Activated CD4-positive, alpha-beta memory T cell treated with anti-CD3 and anti-CD28 coated beads for 36 hours (primary cell): ENCODE measurements at places on chromosomes 7 and 10.

GRCh38 chr7:46852795-46853194, 729.1 kb downstream of the TNS3 start:
- no peak for DNase-seq

DNA sequence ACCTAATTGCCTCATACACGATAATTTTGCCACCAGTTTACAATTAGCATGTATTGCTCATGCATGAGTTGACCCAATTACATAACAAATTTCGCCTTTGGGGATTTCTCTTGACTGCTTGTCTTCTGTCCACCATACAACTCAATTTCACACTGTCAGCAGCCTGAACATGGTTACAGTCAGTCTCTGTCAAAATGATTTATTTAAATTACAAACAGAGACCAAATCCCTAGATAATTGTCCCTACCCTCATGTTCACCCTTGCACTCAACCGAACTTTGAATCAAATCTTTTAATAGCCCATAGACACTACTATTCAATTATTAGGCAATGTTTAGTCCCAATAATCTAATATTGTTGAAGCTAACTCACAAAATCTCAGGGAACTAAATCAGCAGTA, 59.7 kb upstream of the NEBL start:
- DNase-seq: no peak

DNA sequence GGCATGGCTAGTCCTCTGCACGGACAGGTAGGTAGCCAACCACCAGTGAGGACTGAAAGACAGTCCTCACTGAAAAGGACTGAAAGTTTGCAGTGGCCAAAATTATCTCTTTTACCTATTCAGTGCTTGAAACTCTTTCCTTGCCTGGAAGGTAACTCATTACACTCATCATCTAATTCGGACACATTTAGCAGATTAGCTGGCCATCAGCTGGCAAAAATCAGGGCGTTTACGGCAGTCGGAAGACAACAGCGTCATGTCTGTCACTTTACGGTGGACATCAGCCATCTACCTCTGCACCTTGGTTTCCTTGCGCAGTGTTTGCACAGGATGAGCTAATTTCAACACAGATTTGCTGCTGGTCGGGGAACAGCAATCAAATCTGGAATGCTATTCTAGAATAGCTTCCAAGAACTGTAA, 740 bp downstream of the ANXA7 start:
- DNase-seq: peak; percentile 62

GRCh38 chr7:138970446-138970845, 10.7 kb downstream of the KIAA1549 start:
- no peak for DNase-seq

- no peak for DNase-seq
These were observed 2.8 kb downstream of the PILRA start for GRCh38 chr7:100376066-100376465.

DNA sequence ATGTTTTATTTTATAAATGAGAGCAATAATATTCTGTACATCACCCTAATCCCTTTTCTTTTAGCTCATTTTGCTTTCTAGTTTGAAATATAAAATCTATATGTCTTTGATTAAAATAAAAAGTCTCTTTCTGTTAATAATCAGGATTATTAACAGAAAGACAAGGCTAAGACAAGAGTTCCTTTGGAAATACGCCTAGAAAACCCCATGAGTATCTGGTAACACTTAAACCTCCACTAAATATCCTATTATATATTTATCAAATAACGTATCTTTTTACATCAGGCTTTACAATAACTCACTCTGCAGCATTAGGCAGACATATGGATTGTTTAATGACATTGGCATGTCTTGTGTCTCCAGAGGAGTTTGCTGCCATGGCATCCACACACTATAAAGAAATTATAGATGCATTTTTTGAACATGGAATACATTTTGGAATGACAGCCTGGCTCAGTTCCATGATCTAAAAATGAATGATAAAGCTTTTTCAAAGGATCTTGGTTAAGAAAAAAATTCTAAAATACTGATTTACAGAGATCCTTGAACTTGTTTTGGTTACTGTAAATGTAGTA, 98.7 kb downstream of the TMEM26 start:
- no peak for DNase-seq

DNA sequence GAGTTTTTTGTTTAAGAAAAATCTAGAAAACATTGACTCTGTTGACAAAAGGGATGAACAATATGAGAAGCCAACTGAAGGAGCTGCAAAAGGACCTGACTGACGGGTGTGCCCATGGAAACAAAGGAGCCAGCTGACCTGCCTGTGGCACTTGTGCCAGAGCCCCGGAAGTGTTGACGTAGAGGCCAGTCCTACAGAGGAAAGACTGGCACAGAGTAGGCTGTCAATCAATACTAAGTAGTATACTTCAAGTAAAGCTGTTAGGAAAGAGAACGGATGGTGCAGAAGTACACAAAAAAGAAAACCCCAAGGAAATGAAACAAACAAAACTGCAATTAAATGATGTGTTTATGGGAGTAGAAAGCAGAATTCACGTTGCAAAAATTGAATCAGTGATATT, 19.0 kb upstream of the ABI1 start:
- no peak for DNase-seq

GRCh38 chr7:35670856-35671569, 23.9 kb downstream of the HERPUD2 start:
- no peak for DNase-seq

DNA sequence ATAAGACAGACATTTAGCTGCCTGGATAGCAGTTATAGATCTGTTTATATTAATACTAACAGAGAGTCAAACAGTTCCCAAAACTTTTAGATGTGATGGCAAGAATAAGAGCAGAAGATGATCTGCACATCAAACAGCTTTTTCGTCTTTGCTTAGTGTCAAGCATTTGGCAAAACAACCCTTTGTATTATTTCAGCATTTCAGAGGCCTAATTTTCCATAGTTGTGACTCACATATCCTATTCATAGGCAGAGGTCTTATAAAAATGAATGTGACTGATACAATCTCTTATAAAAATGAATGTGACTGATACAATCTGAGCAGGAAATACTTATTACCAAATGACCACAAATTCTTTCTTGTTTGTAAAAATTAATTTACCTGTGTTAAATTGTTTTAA, 71.2 kb downstream of the LRRTM3 start:
- DNase-seq: no peak

- DNase-seq: no peak
These were observed 68.0 kb downstream of the VOPP1 start for GRCh38 chr7:55504093-55504859.

- DNase-seq: no peak
These were observed 5.8 kb downstream of the KLF6 start for GRCh38 chr10:3779158-3779741.

- DNase-seq: no peak
These were observed 8.1 kb downstream of the SGMS1 start for GRCh38 chr10:50615658-50616057.

GRCh38 chr10:47026301-47027107, 115.3 kb downstream of the PTPN20 start:
- peak; percentile 6 for DNase-seq

GRCh38 chr7:150992833-150993302, 2.1 kb downstream of the NOS3 start:
- peak; percentile 29 for DNase-seq

DNA sequence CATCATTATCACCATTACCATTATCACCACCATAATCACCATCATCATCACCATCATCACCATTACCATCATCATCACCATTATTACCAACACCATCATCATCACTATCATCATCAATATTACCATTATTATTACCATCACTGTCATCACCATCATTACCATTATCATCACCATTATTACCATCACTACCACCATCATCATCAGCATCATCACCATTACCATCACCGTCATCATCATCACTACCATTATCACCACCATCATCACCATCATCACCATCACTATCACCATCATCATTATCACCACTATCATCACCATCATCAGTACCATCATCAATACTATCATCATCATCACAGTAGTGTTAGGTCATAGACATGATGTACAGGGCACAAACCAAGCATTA, 81.4 kb downstream of the VSTM4 start:
- DNase-seq: no peak

DNA sequence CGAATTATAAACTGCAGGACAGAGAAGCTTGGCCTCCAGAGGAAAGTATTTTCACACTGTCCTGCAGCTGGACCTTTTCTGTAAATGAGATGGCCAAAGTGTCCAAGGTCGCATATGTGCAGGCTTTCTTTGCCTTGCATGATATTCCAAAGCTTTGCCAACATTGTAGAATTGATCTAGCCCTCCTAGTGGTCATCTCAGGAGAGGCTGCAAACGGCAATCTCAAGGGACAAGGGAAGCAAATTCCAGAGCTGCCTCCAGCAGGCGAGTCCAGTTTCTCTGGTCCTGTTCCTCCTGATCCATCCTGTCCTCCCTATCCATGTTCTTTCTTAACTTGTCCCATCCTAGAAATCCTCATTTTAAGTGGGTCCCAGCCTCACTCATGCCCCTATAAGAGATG, 373.4 kb upstream of the PCDH15 start:
- no peak for DNase-seq

DNA sequence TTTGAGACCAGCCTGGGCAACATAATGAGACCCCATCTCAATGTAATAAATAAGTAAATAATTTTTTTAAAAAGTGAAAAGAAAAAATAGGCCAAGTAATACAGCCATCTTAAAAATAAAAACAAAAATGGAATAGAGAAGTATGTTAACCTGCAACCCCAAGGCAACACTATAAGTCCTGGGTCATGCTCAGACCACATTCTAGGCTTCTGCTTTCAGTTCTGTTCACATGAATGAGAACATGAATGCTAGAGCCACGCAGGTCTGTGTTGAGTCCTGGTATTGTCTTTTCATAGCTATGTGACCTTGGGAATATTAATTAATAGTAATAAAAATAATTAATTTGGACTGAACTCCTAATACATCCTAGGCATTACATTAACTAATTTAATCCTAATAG, 284.0 kb downstream of the AUTS2 start:
- DNase-seq: no peak

GRCh38 chr10:1504940-1505339, 232.4 kb downstream of the ADARB2 start:
- no peak for DNase-seq

- no peak for DNase-seq
These were observed 39.3 kb downstream of the SEPTIN7 start for GRCh38 chr7:35839860-35840854.

GRCh38 chr10:102285133-102285532, 39.8 kb downstream of the GBF1 start:
- DNase-seq: no peak

- DNase-seq: no peak
These were observed 697 bp upstream of the SNX13 start for GRCh38 chr7:17940951-17941431.

GRCh38 chr7:95303013-95303905, 21.1 kb downstream of the PON1 start:
- DNase-seq: no peak

DNA sequence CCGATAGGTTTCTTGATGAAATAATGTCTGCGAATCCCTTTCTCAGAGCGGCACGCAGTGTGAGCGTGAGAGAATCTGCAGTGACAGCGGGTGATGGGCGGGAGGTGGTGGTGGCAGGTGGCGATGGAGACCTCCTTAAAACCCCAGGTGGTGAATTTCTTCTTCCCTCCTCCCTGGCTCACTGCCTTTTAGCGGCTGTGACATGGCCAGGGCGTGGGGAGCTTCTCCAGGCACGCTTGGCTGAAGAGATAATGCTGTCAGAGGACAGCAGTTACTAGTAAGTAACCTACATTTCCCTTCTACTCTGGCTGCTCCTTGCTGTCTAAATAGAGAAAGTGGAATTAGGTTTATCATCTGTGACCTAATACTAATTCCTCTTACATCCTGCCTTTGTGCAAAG, 141.4 kb upstream of the INSYN2A start:
- DNase-seq: no peak

DNA sequence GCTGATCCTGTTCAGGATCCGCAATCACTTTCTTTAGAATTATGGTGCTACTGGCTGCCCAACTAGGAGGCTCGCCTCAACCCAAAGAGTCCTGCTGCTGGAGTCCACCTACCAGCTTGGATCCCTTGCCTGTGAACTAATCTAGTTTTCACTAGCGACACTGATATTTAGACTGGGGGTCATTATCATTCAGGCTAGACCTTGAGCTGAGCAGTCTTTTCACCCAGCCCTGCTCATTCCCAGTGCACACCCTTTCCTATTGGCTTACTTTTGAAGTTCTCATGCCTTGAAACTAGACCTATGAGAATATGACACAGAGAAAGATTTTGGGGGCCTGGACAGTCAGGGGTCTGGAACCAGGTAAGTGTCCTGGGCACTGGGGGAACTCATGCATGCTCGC, 107.9 kb downstream of the TMEM178B start:
- DNase-seq: no peak

DNA sequence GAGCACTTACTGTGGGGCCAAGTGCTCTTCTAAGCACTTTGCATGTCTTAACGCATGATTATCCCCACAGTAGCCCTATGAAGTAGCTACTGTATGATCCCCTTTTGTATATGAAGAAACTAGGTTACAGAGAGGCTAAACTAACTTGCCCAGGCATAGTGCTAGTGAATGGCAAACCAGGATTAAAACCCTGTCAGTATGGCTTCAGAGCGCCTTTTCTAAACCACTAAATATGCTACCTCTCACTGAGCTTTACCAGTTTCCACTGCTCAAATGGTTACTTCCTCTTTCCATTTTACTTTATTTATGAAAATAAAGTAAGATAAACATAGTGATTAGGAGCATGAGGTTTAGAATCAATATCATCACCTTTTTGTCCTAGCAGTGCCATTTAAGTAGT, 73.6 kb downstream of the PODXL start:
- DNase-seq: no peak

GRCh38 chr7:151423936-151424335, 14.1 kb upstream of the WDR86 start:
- DNase-seq: no peak

DNA sequence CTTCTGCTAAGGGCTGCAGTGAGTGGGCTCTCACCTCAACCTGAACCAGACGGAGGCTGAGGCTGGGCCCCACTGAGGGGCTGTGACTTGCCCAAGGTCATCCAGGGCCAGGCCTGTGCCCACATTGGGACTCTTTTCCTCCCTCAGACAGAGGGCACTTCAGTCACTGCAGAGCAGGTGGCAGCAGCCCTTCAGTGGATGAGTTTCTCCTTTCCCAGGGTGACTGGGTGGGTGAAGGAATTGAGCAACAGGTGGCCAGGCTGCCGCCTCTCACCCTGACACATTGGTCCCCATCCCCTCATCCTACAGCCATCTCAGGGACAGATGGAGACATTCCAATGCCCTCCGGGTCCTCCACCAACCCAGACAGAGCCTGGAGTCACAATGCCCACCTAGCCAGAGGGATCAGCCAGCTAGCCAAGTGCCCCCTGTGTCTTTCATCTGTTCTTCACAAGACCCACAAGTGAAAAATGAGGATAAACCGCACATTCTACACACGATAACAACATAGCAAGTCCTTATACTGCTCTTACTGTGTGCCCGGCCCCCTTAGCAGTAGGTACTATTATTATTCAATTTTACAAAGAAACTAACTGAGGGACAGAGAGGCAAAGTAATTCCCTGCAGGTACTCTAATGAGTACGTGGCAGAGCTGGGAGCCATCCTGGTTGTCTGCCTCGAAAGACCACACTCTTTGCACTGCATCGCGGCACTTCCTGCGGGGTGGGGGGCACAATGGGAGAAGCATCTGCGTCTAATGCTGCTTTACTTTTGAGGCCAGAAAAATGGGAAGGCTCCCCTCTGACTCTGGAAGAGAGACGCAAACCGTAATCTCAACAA, 1.7 kb upstream of the SLC18A3 start:
- no peak for DNase-seq
